Activated T-cell treated with anti-CD3 and anti-CD28 coated beads for 1 hour (primary cell): ENCODE measurements at places on chromosomes 1 and 21.

DNA sequence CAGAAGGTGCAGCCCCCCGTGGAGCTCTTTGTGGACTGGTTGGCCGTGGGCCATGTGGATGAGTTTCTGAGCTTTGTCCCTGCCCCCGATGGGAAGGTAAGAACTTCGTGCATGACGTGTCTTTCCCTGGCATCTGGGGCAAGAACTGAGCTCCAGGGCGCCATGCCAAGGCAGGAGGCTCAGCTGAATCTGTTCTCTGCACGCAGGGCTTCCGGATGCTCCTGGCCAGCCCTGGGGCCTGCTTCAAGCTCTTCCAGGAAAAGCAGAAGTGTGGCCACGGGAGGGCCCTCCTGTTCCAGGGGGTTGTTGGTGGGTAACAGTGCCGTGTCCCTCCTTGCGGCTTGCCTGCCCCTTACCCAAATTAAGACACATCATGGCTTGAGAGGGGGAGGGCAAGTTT, 27.7 kb downstream of the PADI3 start:
- DNase-seq: no peak

DNA sequence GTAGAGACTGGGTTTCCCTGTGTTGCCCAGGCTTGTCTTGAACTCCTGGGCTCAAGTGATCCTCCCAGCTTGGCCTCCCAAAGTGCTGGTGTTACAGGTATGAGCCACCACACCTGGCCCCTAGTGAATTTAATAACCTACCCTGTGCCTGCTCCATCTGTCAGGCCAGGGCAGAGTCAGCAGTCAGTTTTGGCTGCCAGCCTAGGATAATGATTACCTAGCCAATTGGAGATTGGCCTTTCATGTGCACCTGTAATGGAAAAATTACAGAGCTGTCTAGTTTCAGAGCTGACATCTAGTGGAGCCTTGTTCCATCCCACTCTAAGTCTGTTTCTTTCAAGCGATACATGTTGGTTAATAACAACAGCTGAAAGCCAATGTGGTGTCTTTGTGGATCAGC, 92.0 kb downstream of the DIRAS3 start:
- DNase-seq: no peak

DNA sequence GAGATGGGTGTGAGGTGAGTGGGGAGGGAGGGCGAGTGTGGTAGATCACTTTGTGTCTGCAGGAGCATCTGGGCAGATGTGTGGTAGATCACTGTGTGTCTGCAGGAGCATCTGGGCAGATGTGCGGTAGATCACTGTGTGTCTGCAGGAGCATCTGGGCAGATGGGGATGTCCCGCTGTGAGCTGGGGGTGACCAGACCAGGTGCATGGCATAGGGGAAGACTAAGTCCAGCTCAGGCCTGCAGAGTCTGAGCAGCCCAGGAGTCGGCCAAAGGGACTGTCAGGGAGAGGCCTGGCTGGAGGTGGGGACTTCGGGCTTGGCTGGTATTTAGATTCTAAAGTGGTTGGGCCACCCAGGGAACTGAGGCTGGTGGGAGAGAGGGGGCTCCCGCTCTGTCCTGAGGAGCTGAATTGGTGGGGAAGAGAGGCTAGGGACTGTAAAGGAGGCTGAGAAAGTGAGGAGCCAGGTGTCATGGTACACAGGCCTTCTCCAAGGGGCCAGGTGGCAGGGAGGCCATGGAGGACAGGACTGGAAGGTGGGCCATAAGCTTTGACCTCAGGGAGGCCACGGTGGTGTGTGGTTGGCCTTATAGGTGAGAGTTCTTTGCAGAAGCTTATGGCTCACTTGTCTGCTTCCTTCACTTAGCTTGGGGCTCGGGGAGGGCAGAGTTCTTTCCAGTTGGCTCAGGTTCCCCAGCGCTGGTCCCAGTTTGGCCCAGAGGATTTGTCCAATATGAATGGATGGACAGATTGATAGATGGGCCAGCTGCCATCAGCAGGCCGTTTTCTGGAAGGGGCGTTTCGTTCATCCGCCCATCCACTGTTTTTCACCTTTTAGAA, 15.6 kb downstream of the ZNF362 start:
- DNase-seq: no peak

- peak; percentile 39 for DNase-seq
Observed at GRCh38 chr1:8314346-8315280, 3.3 kb upstream of the SLC45A1 start.

DNA sequence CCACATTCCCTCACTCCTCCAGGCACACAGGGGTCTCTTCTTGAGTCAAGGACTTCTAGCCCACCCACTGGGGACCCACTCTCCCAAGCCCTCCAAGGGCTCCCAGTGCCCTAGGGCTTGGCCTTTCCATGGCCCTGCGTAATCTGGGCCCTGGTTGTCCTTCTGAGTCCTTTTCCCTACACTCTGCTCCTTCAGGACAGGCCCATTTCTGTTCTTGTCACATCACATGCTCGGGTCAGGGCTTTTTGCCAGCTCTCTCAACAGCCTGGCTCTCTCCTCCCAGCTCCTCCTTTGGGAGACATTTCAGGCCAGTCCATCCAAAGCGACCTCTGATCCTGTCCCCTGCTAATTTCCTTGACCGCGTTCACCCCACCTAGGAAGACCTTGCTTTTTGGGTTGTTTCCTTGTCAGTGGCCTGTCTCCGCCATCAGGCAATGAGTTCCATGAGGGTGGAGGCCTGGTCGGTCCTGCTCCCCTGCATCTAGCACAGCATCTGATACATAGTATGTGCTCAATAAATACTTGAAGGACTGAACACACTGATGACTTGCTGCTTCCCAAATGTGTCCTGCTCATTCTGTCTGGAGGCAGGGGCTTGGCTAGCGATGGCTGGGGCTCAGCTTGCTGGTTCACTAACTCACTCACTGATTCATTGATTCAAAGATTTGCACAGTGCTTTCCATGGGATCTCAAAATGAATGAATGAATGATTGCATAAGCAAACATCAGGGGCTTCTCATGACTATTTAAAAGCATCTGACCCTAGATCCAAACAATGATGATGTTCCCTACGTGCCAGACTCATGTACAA, 44.8 kb downstream of the DHRS3 start:
- no peak for DNase-seq

GRCh38 chr1:178908358-178908757, 37.5 kb upstream of the ANGPTL1 start:
- DNase-seq: no peak

- DNase-seq: no peak
Observed at GRCh38 chr1:2060535-2060934, 10.3 kb downstream of the PRKCZ start.

GRCh38 chr1:174469687-174470086, 21.9 kb downstream of the GPR52 start:
- no peak for DNase-seq

DNA sequence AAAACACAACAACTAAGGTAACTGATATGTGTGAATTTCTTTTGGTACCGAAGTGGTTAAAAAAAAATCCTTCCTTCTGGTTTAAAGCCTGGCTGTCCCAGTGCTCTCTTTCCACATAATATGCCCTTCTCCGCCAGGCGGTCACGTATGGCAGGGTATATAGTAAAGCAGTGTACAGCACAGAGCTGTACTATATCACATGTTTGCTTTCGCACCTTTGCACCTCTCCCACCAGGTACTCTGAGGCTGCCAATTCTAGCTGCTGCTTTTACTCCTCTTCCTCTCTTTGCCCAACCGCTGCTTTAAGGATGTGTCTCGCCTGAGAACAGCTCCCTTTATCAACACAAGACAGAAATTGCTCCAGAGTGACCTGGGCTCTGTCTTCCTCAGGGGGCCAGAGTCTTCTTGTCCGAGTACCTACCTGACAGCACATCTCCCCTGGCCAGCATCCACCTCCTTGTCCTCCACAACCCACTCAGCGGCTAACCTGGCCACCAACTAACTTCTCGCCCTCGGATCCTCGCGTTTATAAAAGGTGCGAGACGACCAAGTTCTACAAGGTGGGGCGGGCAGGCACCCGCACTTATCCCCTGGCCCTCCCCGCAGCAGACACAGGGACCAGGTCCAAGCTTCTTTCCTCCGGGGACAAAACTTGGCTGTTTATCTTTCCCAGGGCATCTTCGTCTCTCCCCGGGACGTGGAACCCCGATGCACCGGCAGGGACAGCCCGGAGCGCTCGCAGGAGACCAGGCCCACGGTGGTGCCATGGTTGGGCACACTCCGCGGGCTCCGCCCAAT, 1.6 kb downstream of the COLGALT2 start:
- DNase-seq: no peak

DNA sequence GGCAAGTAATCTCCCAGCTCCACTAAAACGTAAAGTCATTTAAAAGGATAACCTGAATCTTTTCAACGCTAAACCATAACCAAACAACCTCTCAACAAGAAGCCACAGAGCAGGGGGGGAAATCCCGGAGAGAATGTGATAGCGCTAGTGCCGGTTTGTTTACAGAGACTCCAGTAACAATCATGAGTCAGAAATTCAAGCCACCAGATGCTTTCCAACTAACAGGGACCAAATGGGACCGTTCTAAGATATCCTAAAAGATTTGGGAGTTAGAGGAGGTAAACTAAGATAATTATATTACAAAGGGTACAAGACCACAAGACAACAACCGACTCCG, 825 bp downstream of the DCAF8 start:
- peak; percentile 49 for DNase-seq

GRCh38 chr1:8281843-8282509, 35.9 kb upstream of the SLC45A1 start:
- DNase-seq: no peak

GRCh38 chr1:243680860-243681259, 169.2 kb downstream of the AKT3 start:
- DNase-seq: no peak

DNA sequence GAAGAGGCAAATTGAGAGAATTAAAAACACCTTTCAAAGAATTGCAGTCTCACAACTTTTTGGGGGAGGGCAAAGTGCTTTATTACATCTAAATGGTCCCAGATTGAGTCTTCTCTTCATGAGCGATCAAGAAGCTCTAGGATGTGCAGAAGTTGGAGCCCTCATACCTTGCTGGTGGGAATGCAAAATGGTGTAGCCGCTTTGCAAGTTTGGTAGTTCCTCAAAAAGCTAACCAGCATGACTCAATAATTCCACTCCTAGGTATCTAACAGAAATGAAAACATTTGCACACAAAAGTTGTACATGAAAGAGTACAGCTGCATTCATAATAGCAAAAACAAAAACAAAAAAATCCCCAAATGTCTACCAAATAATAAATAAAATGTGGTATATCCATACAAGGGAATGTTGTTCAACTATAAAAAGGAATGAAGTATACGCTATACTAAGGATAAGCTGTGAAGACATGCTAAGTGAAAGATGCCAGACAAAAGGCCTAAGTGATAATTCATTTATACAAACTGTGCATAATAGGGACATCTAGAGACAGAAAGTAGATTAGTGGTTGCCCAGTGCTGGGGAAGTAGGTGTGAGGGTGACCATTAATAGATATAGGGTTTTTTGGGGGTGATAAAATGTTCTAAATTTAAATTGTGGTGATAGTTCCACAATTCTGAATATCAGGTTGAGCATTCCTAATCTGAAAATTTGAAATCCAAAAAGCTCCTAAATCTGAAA, 55.2 kb downstream of the SELENOF start:
- no peak for DNase-seq

GRCh38 chr1:236429715-236430274, 35.7 kb downstream of the EDARADD start:
- no peak for DNase-seq

DNA sequence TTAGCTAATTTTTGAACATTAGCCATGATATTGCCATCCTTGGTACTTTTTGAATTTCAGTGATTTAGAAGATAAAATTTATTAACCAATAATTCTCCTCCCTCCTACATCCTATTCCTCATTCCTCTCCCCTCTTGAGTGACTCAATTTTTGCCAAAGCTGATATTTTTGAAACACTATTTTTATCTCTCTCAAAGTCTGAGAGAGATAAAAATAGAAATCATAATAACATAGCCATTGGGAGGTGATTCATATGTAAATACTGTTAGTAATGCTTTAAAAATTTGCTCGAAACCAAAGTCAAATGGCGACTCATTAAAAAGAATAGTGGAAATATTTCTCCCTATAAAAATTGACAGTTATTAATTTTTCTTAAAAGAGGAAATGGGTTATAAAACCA, 97.4 kb downstream of the PATJ start:
- DNase-seq: no peak

DNA sequence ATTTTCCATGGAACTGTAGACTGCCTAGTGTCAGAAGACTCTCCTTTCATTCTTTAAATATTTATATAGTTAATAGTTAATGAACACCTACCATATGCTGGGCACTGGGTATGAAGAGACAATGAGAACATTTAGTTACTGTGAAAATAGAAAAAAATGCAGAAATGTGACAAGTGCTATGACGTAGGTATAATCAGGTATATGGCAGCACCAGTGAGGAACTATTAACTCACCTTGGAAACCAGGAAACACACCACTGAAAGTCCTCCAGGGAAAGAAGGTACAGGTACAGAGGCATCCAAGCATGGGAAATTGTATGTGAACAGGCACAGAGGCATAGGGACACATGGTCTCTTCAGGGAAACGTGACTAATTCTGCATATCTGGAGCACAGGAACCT, 42.3 kb downstream of the DPT start:
- DNase-seq: no peak

GRCh38 chr21:45355573-45355972, 49.4 kb upstream of the COL18A1 start:
- no peak for DNase-seq

DNA sequence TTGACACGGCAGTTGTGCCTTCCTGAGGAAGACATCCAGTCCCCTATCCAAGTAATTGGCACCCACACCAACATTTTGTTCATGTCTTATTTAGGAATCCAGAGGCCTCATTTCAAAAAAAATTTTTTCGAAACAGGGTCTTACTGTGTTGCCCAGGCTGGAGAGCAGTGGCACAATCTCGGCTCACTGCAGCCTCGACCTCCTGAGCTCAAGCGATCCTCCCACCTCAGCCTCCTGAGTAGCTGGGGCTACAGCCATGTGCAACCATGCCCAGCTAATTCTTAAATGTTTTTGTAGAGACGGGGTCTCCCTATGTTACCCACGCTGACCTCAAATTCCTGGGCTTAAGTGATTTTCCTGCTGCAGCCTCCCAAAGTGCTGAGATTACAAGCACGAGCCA, 9.2 kb upstream of the TRNP1 start:
- no peak for DNase-seq

DNA sequence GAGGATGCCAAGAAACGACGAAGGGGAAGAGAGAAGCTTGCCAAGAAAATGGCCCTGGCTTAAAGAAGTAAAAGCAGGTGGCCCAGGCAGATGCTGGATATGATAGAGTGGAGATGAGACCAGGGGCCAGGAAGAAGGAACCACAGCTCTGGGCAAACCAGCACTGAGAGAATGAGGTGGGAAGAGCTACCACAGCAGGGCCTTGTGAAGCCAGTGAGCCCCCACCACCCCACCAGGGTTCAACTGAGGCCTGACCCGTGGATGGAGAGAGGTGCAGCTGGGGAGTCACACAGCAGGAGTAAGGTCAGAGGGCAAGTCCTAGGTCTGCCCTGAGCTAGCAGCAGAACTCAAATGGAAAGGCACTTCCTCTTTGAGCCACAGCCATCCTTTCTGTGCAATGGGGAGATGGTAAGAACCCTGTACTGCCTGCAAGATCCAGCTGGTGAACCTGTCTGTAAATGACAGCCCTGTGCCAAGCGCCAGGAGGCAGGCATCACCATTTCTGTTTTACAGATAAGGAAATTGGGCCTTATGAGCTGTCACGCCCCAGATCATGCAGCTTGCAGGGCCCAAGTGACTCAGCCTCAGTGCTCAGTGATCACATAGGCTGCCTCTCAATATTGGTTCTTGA, 8.5 kb downstream of the SH3BGRL3 start:
- no peak for DNase-seq
